NCI-H345 (cell line): ENCODE measurements at places on chromosomes 2 and 18.
A peak's percentile ranks its signal among the peaks of the same experiment; 100 is the strongest.

DNA sequence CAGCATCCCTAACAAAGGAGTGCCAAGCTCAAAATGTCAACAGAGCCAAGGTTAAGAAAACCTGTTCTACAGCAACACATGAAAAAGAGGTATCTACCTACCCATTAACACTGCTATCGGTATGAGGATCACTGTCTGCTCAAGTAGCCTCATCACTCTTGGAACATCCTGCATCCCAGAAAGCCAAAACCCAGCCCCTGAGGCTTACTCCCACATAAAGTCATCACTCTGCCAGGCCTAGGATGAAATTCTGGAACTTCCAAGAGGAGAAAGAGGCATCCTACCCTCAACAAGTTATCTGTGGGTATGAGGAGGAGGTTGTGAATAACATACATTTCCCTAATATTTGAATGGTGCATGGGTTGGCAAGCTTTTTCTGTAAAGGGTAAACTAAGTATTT is 25.5 kb downstream of the CDH2 start:
- no peak for DNase-seq

DNA sequence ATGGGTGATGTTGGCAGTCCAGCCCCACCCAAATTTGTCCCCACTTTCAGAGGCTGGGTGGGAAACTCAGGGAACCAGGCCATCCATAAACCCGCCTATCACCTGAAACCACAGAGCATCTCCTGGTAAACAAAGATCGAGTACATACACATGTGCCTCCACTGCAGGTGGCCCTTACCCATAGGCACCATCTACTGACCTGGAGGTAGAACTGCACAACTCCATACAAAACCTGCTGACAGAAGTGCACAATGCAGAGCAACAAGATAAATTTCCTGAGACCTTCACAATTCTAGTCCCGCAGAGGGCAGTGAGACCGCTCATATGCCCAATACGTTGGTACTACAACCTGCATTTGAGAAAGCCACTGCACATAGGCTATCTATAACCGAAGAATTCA is 856.3 kb downstream of the SUCLG1 start:
- no peak for DNase-seq

DNA sequence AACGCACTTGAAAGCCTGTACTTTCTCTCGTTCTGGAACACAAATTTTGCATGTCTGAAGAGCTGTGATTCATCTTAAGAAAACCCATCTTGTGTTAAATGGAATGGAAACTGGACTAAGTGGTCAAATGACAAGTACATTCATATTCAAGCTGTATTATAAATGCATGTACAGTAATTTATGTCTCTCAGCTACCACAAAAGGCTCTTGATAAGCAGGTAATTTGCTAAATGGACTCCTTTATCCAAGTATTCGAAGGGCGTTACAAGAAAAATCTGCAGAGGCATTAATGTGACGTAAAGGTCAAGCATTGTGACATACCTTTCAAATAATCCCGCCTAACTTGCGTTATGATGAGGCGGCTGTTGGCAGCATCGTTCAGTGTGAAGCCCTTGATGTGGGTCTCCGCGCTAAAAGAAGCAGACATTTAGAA is 66.6 kb downstream of the ABCG8 start:
- no peak for DNase-seq

DNA sequence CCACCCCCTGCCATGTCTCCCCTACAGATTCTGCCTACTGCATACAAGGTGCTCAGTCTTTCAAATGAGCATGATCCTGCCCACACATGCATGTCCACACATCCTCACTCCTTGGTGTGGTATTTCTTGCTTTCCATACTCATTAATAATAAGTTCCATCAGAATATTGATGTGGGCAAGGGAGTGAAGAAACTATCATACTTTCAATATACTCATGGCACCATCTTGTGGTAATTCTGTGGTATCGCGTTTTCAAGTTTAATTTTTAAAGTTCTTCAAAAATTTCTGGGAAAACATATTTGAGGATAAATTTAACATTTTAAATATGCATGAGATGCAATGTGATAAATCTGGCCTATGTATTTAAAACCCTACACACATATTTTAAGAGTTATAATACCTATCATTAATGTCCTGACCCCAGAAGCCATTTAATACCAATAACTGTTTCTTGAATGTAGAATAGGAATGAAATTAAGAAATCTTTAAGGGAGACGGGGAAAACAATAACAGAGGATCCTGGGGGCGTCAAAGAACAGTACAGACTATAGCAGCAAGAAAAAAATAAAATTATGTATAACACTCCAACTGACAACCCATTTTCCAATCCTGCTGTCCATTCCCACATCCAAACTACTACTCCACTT is 110.1 kb downstream of the ZNF385B start:
- DNase-seq = peak; percentile 12

GRCh38 chr2:27494944-27495554 is at the start of gene FNDC4:
TSS of gene FNDC4 (minus strand) at chr2:27495200. CDS start at chr2:27494679, 521 bp downstream.
- DNase-seq = peak; percentile 45

DNA sequence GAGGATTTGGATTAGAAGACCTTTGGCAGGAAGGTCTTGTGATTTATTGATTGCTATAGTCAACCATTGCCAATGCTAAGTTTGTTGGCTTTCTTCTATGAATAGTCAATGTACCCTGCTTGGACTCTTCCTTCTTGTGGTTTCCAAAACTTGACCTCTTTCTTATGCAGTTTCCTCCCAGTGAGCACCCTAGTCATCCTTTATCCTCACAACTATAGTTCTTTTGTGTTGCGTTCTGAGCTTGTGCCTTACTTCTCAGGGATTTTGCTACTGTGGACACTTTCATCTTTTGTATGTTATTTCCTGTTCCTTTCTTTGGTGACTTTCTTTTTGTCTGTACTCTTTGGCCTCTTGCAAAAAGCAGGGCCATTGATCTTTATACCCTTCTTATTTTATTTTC is 168.2 kb downstream of the LRRTM1 start:
- DNase-seq = no peak

- no peak for DNase-seq
These were observed 172.1 kb downstream of the GFPT1 start for GRCh38 chr2:69214898-69215297.

DNA sequence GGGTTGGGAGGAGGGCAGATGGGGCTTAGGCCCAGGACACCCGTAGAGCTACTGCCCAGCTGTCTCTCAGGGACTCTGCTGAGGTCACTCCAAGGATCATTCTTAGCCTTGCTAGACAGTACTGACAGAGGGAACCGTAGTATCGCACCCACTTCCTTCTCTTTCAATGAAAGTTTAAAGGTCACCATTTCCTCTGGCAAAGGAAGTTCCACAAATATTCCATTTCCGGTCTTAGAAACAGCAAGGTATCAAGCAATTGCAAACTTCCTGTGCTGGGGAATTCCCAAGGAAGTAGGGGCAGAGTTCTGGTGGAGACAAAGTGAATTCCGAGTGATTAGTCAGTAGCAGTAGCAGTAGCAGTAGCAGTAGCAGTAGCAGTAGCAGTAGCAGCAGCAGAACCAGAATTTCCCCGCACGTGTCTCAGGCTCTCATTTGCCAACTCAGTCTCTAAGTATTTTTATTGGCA is 24.7 kb downstream of the IL1B start:
- DNase-seq = no peak

DNA sequence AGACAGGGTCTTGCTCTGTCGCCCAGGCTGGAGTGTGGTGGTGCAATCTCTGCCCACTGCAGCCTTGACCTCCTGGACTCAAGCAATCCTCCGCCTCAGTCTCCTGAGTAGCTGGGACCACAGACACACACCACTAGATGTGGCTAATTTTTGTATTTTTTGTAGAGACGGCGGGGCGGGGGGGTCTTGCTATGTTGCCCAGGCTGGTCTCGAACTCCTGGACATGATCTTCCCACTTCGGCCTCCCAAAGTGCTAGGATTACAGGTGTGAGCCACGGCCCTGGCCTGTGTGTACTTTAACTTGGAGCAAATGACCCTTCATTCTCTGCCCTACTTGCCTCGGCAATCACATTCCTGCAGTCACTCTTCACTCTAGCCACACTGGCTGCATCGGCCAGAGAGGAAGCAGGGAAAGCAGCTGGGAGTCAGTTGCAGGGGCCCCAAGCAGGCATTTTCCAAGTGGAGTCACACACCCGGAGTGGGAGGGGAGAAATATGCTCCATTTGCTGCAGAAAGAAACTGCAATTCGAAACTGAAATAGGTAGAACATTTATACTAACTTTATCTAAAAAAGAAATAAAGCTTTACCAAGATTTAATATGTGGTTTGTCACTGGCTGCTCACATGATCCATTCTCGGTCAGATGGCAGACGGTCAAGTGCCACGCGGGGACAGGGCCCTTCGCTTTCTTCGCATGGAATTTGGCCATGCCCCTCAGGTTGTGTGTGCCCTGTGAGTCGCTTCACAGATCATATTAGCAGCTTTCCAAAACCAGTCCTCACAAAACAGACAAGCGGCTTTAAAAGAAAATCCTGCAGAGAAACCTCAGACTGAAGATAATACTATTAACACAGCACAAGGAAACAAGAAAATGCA is 37.1 kb downstream of the FAM161A start:
- no peak for DNase-seq

DNA sequence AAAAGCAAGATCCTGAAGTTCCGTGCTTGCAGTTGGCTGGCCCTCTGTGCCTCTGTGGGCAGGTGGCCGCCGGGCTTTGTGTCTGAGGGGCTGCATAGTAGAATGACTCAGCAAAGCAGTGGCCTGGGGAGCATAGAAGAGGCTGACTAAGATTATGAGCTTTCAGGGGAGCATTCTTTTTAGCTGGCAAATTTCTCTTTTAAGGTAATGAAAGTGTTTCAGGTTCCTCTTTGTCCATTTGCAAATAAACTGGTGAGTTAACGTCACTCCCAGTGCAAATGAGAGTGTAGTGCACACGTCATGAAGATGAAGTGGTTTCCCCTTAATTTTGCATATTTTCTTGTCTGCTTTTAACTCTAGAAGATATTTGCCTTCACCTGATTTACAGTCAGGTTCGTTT is 98.6 kb downstream of the BCL2L11 start:
- no peak for DNase-seq

GRCh38 chr2:29323301-29323700 is 208.1 kb downstream of the CLIP4 start:
- no peak for DNase-seq

- no peak for DNase-seq
These were observed 40.3 kb upstream of the SIGLEC15 start for GRCh38 chr18:45785134-45785533.

GRCh38 chr2:143420313-143420712 is 291.1 kb downstream of the ARHGAP15 start:
- no peak for DNase-seq

DNA sequence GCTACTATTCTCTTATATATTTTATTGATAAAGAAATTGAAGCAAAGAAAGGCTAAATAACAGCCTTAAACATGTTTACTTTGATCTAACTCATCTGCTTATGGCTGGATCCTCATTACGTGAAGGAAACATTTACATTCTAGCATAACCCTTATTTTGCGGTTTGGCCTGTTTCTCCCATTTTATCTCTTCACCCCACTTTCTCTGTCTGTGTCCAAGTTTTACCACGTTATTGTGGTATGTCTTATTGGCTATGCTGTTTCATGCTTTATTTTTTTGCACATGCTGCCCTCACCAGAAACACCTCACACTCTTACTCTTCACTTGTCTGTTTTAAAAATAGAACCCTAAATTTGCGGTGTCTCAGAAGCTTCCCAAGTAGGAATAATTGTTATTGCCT is 78.5 kb downstream of the RPIA start:
- DNase-seq = no peak

DNA sequence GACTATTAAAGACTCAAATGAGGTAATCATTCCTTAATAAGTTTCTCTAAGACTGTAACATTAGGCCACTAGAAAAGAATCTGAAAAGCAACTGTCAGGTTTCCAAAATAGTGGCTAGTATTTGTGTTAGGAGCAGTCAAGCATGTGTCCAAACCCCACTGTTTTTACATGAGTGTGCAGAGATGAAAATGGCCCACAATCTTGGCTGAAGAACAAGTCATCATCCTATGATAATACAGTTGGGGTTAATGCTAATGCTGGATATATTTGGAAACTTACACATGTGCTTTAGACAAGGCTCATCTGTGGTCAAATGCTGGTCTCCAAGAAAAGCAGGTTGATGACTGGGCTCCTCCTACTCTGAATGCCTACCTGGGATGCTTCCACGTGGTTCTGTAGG is 73.6 kb downstream of the MAIP1 start:
- DNase-seq = no peak

- no peak for DNase-seq
These were observed 14.3 kb upstream of the MAP3K2 start for GRCh38 chr2:127401757-127402695.

- peak; percentile 29 for DNase-seq
These were observed 13.0 kb downstream of the L3MBTL4 start for GRCh38 chr18:6401687-6402086.
